Activated naive CD8-positive, alpha-beta T cell treated with anti-CD3 and anti-CD28 coated beads for 36 hours (primary cell): ENCODE measurements at places on chromosomes 12 and 14.
A peak's percentile ranks its signal among the peaks of the same experiment; 100 is the strongest.

GRCh38 chr12:67764055-67764454, 115.5 kb downstream of the DYRK2 start:
- no peak for DNase-seq

DNA sequence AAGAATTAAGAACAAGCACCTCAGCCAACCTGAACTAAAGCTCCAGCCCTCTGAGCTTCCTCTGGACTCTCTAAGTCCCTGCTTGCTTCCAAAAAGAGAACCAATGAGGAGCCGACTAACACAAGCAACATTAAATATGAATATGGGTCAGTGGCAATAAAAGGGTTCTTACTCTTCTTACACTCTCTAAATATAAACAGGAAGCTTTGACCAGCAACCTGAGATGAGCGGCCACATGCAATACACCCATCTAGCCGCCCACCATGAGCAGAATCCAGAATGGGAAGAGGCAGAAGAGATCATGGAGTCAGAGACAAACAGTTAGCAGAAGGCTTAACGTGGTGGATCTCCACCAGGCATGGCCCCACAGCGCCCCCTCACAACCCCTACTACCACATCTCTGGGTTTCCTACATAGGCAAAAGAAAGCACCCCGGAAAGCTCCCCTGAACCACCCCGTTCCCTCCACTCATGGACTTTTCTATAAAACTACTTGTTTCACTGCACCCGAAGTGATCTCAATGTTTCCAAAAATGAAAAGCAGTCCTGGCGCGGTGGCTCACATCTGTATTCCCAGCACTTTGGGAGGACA, 59.4 kb downstream of the TTC7B start:
- no peak for DNase-seq

- no peak for DNase-seq
Measured at GRCh38 chr12:41467591-41468325, 279.6 kb downstream of the PDZRN4 start.

DNA sequence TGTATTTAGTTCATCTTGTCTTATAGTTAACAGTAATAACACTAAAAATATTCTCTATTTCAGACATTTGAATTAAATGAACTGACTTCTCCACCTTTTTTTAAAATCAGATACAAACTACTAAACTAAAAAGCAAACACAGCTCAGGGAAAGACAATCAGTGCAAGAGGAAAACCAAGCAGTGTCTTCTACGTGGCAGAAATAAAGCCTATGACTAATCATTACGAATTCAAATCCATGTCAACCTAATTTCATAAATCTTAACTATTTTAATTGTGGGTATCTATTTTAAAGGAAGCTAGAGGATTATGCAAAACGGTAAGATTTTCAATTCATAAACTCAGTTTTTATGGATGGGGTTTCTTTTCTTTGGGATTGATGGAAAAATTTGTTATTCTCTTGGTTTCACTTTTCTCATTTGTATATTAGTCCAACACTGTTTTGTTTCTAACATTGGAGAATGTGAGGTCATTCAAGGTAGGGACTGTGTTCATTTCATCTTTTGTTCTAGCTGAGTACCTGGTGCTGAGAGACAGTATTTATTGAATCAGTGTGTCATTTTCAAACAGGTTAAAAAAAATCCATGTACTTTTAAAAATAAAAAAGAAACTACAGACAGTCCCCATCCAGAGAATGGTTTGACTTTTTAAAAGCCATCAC, 12.8 kb upstream of the PALS1 start:
- DNase-seq = no peak

GRCh38 chr12:119178544-119179334, at the start of gene HSPB8:
Gene HSPB8, plus strand, starts transcription at chr12:119178931. Its CDS starts 382 bp downstream, at chr12:119179313.
- no peak for DNase-seq

DNA sequence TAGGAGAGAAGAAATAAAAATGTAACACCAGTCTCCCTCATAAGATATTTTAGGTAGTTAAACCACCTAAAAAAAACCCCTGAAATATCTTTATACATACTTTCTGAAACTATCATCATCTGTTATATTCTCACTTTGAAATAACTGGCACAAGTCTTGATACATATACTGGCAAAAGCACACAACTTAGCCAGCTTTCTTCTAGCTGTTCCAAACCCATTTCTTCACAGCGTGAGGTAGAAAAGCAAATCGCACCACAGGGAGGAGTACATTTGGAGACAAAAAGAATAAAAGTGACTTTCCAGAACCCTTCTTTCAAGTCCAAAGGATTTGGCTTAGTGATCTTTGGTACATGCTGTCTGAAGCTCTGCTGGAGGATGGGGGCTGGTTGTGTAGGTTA, 78.5 kb downstream of the RERG start:
- DNase-seq = no peak

DNA sequence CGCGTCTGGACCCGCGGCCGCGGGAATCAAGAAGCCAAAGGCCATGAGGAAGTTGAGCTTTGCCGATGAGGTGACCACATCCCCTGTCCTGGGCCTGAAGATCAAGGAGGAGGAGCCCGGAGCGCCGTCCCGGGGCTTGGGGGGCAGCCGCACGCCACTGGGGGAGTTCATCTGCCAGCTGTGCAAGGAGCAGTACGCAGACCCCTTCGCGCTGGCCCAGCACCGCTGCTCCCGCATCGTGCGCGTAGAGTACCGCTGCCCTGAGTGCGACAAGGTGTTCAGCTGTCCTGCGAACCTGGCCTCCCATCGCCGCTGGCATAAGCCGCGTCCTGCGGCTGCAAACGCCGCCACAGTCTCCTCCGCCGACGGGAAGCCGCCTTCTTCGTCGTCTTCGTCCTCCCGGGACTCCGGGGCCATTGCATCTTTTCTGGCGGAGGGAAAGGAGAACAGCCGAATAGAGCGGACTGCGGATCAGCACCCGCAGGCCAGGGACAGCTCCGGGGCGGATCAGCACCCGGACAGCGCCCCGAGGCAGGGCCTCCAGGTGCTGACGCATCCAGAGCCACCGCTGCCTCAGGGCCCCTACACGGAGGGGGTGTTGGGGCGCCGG, 1.0 kb downstream of the INSM2 start:
- peak; percentile 79 for DNase-seq

GRCh38 chr14:39492267-39492666, 60.0 kb upstream of the FBXO33 start:
- no peak for DNase-seq
